ENCODE measurements at places on chromosomes 7 and 10. TPM values are rescaled to one million over a fixed set of nuclear protein-coding genes. Genes with fewer than 3 reads are reported as not detected.

The ACTL6B gene
- not detected for total RNA-seq

The CFTR gene
- total RNA-seq = not detected

The DPYSL4 gene
- total RNA-seq = 6.3 TPM

The HOXA5 gene
- 2.7 TPM for total RNA-seq

The AKR1C8 gene
- not detected for total RNA-seq

The TAS2R5 gene
- 1.2 TPM for total RNA-seq

The MINDY3 gene
- 36.5 TPM for total RNA-seq

The CPVL gene
- 0.30 TPM for total RNA-seq

The KIF5B gene
- 207 TPM for total RNA-seq

The LAMB1 gene
- total RNA-seq = 432 TPM

The PRRT4 gene
- not detected for total RNA-seq

The HOXA10 gene
- 13.7 TPM for total RNA-seq

The CC2D2B gene
- 0.30 TPM for total RNA-seq

The ABCB1 gene
- 0.05 TPM for total RNA-seq

The TIAL1 gene
- 70.0 TPM for total RNA-seq

The SEMA3D gene
- 6.8 TPM for total RNA-seq

The DNAJC30 gene
- total RNA-seq = 2.4 TPM

The PNLIPRP1 gene
- not detected for total RNA-seq

The CHST3 gene
- 35.0 TPM for total RNA-seq

The AKR1E2 gene
- total RNA-seq = 22.6 TPM

The LIPF gene
- total RNA-seq = not detected

The DLX5 gene
- total RNA-seq = 0.30 TPM

The FAM221A gene
- 2.0 TPM for total RNA-seq

The HPS1 gene
- total RNA-seq = 29.3 TPM

The CDHR3 gene
- 1.2 TPM for total RNA-seq

The MKI67 gene
- total RNA-seq = 0.89 TPM

The RPEL1 gene
- not detected for total RNA-seq

The ZNF503 gene
- total RNA-seq = 7.7 TPM

The HTR7 gene
- 22.9 TPM for total RNA-seq

The TSPAN15 gene
- total RNA-seq = 35.0 TPM

The TBC1D12 gene
- 12.4 TPM for total RNA-seq

The LGI1 gene
- total RNA-seq = not detected

The DKK1 gene
- 266 TPM for total RNA-seq

The SMC3 gene
- 18.4 TPM for total RNA-seq

The BTBD16 gene
- total RNA-seq = not detected

The HOXA4 gene
- 0.89 TPM for total RNA-seq

The PTN gene
- total RNA-seq = 7.7 TPM

The ADAM8 gene
- 1.2 TPM for total RNA-seq

The CALML3 gene
- total RNA-seq = not detected

The SPDYE5 gene
- total RNA-seq = not detected

The CCDC146 gene
- total RNA-seq = 1.5 TPM

The ACSM6 gene
- total RNA-seq = not detected

The PTF1A gene
- not detected for total RNA-seq

The NEUROG3 gene
- not detected for total RNA-seq

The ERVW-1 gene
- total RNA-seq = not detected

The ASZ1 gene
- not detected for total RNA-seq

The OR2A1 gene
- under 0.01 TPM for total RNA-seq

The PRLHR gene
- not detected for total RNA-seq

The PTPN20 gene
- 0.59 TPM for total RNA-seq

The PIK3CG gene
- not detected for total RNA-seq

The TMEM178B gene
- 0.18 TPM for total RNA-seq

The CLDN3 gene
- total RNA-seq = not detected

The TEX36 gene
- total RNA-seq = not detected

The CRYGN gene
- total RNA-seq = not detected

The LLCFC1 gene
- total RNA-seq = not detected

The GRID2IP gene
- not detected for total RNA-seq

The RARRES2 gene
- total RNA-seq = not detected

Measured in smooth muscle cell of the umbilical artery (primary cell).